ENCODE measurements at places on chromosomes 13 and 19.

DNA sequence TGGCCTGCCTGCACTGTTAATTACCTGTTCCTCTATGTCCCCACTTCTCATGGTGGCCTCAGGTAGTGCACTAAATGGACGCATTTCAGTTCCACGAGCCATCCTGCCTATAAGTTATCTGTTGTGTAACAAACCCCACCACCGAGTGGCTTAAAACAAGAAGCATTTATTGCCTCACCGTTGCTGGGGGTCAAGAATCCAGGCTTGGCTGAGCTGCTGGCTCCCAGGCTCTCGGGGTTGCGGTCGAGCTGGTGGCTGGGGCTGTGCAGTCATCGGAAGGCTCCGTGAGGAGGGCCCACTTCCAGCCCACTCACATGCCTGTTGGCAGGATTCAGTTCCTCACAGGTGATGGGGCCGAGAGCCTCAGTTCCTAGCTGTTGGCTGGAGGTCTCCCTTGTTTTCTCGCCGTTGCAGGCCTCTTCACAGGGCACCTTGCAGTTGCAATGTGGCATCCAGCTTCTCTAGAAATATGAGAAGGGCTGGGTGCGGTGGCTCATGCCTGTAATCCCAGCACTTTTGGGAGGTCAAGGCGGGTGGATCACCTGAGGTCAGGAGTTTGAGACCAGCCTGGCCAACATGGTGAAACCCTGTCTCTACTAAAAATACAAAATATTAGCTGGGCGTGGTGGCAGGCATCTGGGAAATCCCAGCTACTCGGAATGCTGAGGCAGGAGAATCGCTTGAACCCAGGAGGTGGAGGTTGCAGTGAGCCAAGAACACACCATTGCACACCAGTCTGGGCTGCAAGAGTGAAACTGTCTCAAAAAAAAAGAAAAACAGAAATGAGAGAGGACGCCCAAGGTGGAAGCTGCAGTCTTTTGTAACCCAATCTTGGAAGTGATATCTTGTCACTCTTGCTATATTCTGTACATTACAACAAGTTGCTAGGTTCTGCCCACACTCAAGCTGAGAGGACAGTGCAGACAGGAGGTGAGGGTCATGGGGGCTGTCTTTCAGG lies 6.5 kb upstream of the PTOV1 start:
- no peak for DNase-seq

GRCh38 chr13:112117258-112117954 lies 50.5 kb downstream of the SOX1 start:
- DNase-seq, result no peak

- DNase-seq, result no peak
Observed at GRCh38 chr19:8342316-8342683, 762 bp downstream of the KANK3 start.

- no peak for DNase-seq
Observed at GRCh38 chr13:78465250-78465649, 138.1 kb downstream of the POU4F1 start.

GRCh38 chr19:5713228-5713627 lies 6.7 kb downstream of the LONP1 start:
- no peak for DNase-seq

DNA sequence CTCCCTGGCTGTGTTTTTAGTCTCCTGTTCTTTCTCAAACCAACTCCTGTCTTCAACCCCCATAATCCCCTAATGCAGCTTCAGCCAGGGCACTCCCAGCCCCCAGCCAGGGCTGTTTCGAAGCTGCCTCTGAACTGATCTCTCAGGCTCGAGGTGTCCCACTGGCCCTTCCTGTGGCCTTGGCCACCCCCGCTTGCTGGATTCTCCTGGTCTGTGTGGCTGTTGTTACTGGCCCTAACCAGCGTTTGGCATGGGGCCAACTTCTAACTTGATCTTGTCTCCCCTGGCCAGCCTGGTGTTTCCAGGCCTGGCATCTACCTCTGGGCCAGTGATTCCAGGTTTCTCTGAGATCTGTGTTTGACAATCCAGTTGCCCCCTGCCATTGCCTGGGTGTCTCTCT lies 11.0 kb downstream of the XAB2 start:
- DNase-seq, result no peak

GRCh38 chr19:4140237-4140711 lies 13.2 kb upstream of the CREB3L3 start:
- peak; percentile 17 for DNase-seq

DNA sequence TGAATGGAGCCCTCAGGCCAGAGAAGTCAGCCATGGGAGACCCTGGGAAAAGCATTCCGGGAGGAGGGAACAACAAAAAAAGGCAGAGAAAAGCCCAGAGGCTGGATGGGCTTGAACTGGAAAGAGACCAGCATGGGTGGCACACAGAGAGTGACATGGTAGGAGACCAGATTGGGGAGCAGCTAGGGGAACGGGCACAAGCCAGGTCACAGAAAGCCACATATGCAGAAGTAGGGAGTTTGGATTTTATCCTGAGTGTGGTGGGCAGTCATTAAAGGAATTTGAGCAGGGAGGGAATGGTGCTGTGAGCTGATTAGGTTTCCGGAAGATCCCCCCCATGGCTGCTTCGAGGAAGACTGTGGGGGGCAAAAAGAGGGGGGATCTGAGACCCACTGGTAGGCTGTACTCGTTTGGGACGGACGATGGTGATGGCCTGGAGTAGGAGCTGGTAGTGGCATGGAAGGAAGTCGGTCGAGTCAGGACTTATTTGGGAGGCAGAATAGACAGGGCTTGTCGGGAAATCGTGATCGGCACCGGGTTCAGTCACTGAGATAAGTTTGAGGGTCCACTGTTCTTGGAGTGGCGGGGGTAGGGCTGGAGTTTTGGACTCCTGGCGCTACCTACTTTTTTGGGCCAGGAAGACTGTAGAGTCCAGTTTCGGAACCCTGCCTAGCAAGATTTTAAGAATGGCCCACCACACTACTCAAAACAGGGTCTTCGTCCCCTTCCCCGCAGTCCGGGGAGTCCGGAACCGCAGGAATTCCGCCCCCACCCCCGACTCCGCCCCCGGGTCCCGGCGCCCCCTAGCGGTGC lies 949 bp downstream of the SERTAD1 start:
- no peak for DNase-seq

DNA sequence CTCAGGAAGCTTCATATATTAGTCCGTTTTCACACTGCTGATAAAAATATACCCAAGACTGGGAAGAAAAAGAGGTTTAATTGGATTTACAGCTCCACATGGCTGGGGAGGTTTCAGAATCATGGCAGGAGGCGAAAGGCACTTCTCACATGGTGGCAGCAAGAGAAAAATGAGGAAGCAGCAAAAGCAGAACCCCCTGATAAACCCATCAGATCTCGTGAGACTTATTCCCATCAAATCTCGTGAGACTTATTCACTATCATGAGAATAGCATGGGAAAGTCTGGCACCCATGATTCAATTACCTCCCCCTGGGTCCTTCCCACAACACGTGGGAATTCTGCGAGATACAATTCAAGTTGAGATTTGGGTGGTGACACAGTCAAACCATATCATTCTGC lies 23.1 kb downstream of the FLT3 start:
- DNase-seq, result no peak

DNA sequence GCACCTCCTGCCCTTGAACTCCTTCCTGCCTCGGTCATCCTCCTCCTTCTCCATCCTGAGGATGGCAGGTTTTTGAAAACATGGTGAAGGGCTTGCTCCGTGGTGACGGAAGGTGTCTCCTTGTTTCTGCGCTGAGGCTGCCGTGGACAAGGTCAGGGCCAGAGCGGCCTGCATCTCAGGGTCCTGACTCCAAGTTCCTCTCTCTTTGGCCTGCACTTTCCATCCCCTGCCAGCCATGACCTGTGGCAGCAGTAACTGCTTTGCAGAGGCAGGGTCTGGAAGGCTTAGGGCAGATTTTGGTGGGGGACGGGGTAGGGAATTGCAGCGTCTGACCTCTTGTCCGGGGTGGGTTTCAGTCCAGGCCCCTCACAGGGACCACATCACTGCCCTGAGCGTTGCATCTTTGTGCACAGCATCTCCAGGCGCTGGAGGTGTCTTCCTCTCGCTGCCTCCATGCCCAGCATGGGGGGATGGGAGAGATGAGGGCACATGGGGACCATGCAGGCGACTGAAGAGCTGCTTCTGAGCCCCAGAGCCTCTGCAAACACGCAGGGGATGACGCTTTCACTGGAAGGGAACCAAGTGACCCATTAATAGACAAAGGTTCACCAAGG lies 216.8 kb downstream of the TEX29 start:
- no peak for DNase-seq

GRCh38 chr19:48779636-48780035 lies 24.3 kb downstream of the FGF21 start:
- DNase-seq, result no peak

GRCh38 chr19:38556521-38557174 lies 61.1 kb downstream of the MAP4K1 start:
- peak; percentile 58 for DNase-seq

DNA sequence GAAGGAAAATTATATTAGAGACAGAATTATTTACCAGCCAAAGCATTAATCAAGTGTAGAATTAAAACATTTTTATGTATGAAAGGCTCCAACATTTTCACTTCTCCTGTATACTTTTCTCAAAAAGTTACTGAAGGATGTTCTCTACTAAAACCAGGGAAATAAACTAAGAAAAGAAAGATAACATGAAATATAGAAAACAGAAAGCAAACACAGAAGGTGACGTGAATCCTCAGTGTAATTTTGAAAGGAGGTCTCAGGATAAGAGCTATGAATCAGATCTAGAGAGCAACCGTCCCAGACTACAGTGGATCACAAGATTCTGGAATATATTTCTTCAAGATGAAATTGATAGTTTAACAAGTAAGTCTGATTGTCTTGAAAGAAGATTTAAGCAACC lies 144.5 kb downstream of the CYSLTR2 start:
- DNase-seq, result no peak

GRCh38 chr13:34469196-34469986 lies 472.7 kb upstream of the NBEA start:
- no peak for DNase-seq

- DNase-seq, result no peak
Observed at GRCh38 chr13:25067064-25067463, 28.9 kb upstream of the PABPC3 start.

- DNase-seq, result peak; percentile 78
Observed at GRCh38 chr19:49497047-49497788, 984 bp downstream of the RPS11 start.

- DNase-seq, result no peak
Observed at GRCh38 chr13:28047757-28048388, 52.5 kb downstream of the FLT3 start.

- DNase-seq, result no peak
Observed at GRCh38 chr19:38616265-38616664, 1.5 kb downstream of the MAP4K1 start.

- DNase-seq, result no peak
Observed at GRCh38 chr19:14795078-14795721, 16.8 kb upstream of the ADGRE2 start.

DNA sequence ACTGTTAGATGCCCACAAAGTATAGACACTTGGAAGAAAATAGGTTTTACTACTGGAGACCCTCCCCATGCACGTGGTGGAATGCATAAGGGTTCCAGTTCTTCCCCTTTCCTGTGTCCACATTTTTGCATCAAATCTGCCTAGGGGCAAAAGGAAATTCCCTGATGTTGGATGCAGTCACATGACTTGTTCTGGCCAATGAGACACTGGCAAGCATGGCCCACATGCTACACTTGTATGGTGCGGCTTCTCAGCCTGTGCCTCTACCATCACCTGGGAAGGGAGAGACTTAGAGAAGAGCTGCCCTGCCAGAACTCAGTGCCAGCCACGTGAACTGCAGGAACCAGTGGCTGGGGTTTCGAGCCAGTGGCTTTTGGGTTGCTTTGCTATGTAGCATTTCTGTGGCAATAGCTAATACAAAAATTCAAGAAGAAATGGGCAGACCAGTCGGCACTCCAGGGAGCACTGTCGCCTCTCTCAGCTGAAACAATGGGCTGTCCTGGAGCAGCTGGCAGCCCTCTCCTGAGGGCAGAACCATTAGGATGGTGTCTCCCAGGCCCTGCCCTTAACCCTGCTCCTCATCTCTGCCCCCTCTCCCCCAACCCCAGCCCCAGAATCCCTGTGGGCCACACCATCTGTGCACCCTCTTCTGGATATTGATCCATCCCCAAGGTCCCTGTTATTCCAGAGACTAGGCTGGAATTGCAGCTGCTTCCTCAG lies 634.0 kb downstream of the UQCRFS1 start:
- DNase-seq, result no peak

DNA sequence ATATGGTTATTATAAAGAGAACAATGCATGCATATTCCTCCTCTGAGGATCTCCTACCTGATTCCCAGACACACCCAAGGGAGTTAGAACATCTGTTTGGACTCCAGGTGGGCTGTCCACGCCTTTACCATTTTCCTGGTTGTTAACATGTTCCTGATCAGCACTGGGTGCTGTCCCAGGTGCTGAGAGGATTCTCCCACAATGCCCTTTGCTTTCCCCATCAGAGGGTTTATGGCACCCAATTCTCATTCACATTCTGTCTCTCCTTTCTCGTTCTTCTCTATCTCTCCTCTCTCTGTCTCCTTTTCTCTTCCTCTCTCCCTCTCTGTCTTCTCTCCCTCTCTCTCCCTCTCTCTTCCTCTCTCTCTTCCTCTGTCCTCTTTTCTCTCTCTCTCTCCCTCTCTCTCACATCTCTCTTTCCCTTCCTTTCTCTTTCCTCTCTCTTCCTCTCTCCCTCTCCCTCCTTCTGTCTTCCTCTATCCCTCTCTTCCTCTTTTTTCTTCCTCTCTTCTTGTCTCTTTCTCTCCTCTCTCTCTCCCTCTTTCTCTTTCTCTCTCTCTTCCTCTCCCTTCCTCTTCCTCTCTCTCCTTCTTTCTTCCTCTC lies 3.3 kb upstream of the RDH13 start:
- no peak for DNase-seq

DNA sequence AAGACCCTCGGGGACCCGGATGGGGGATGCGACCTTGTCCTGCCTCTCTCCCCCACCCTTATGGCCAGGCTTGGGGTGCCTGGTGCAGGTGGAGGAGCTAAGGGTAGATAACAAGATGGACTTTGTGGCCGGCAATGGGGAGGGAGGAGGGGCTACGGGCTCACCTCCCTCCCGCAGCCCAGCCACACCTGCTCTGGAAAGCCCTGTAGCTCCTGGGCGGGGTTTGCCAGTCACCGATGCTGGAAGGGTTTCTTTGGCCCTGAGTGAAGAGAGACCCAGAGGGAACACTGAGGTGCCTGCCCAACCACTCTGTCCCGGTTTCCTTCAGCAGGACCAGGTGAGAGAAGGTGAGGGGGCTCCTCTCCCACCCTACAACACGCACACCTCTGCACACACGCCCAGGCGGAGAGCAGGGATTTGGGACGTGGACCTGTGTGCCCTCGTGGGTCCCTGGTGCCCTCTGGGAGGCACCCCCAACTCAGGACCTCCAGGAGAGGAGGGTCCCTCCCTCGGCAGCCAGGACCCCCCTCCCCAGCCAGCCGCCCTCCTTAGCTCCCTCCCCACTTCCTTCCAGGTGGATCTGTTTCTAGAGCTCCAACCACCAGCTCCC lies at the start of gene FUT2:
FUT2 (plus strand) TSS at position 229 of the 610 bp plus-strand sequence. CDS start 6,986 bp downstream, outside the sequence.
- DNase-seq, result no peak

- DNase-seq, result no peak
Observed at GRCh38 chr13:79392882-79393563, 13.0 kb downstream of the RBM26 start.
